HepG2 (cell line): ENCODE measurements at places on chromosomes 12 and 14. TPM values are rescaled to one million over a fixed set of nuclear protein-coding genes. Genes with fewer than 3 reads are reported as not detected.

ADAMTS20 gene
- not detected in 2 replicates for total RNA-seq

GRCh38 chr12:91883811-91884210 lies 261.8 kb downstream of the BTG1 start:
- H3K36me3 ChIP-seq, result no peaks in the 10 kb centered on the region
- H3K27ac ChIP-seq, result no peak overlapping the region
- H3K27me3 ChIP-seq, result no peaks in the 10 kb centered on the region
- H3K4me3 ChIP-seq, result no peak overlapping the region

GARIN6 gene
- total RNA-seq, result not detected in 2 replicates

SIRT4 gene
- total RNA-seq, result 3.4 and 7.0 TPM in 2 replicates

- H3K27me3 ChIP-seq, result no peaks in the 10 kb centered on the region
- H3K36me3 ChIP-seq, result no peaks in the 10 kb centered on the region
- no peak overlapping the region for H3K4me3 ChIP-seq
Observed at GRCh38 chr12:55654511-55655214, 18.0 kb downstream of the OR10P1 start.

- H3K36me3 ChIP-seq, result no peaks in the 10 kb centered on the region; the same call in 1 of the 2 replicates
- H3K27ac ChIP-seq, result peak overlapping the region; percentile 50
- peaks cover 37% of the 10 kb centered on the region for H3K4me1 ChIP-seq
Observed at GRCh38 chr12:107558141-107558815, 127.3 kb upstream of the PWP1 start.

- H3K27me3 ChIP-seq, result peaks cover 87% of the 10 kb centered on the region
- H3K4me1 ChIP-seq, result peaks cover 42% of the 10 kb centered on the region
- no peaks in the 10 kb centered on the region for H3K36me3 ChIP-seq
- H3K27ac ChIP-seq, result no peak overlapping the region
Observed at GRCh38 chr14:24335461-24336171, 745 bp upstream of the ADCY4 start.

GRCh38 chr14:94644102-94644535 lies 31.9 kb downstream of the SERPINA3 start:
- no peak for DNase-seq
- no peak overlapping the region for H3K27ac ChIP-seq
- peaks cover 1% of the 10 kb centered on the region; the same call in 1 of the 2 replicates for H3K27me3 ChIP-seq
- no peak overlapping the region for H3K4me3 ChIP-seq
- peaks cover 21% of the 10 kb centered on the region for H3K4me1 ChIP-seq
- H3K36me3 ChIP-seq, result no peaks in the 10 kb centered on the region

DNA sequence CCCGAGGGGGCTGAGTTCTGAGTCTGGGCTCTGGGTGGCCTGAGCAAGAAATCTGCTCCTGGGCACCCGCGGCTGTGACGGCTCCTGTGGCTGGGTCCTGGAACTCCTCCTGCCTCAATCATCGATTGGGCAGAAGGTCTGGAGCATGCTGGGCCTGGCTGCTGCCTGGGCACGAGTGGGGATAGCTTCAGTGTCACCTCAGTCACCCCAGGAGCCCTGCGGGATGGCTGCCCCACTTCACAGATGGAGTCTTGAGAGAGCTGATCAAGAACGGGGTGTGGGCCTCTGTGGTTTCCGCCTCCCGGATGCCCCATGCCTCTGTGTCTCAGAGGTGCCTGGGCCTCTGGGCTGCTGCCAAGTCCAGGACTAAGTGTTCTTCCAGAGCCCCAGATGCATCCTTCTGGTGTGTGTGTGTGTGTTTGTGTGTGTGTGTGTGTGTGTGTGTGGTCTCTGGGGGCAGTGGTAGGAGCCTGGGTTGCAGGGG lies 185.6 kb upstream of the C14orf180 start:
- H3K36me3 ChIP-seq, result no peaks in the 10 kb centered on the region
- H3K27ac ChIP-seq, result no peak overlapping the region
- H3K4me3 ChIP-seq, result no peak overlapping the region
- no peaks in the 10 kb centered on the region for H3K4me1 ChIP-seq
- no peak for DNase-seq

DNA sequence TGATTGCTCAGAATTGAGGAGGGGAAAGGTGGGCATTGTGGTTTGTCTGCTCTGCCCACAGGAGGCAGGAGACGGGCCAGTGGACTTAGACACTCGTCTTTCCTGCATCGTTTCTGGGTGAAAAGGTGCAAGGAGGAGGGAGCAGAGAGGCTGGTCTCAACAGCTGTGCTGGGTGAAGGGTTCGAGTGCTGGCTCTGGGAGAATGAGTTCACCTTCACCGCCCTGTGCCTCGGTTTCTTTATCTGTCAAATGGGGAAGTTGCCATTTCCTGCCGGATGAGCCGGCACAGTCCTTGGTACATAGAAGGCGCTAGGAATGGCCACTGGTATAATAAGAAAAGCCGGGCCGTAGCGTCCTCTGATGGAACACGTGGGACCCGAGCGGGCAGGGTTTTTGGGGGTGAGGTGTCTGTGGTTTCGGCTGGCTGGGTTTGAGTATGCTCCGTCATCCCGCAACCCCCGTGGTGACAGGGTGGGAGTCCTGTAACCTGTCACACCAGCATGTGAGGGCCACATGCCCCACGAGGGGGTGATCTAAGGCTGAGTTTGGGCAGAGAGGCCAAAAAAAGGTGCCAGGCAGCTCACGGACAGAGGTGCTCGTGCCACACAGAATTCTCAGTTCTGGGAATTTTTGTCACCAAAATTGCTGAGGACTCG lies 7.3 kb downstream of the BCL7A start:
- no peak overlapping the region for H3K4me3 ChIP-seq
- H3K27ac ChIP-seq, result no peak overlapping the region
- no peaks in the 10 kb centered on the region for H3K36me3 ChIP-seq
- H3K27me3 ChIP-seq, result no peaks in the 10 kb centered on the region
- no peak for DNase-seq

DNA sequence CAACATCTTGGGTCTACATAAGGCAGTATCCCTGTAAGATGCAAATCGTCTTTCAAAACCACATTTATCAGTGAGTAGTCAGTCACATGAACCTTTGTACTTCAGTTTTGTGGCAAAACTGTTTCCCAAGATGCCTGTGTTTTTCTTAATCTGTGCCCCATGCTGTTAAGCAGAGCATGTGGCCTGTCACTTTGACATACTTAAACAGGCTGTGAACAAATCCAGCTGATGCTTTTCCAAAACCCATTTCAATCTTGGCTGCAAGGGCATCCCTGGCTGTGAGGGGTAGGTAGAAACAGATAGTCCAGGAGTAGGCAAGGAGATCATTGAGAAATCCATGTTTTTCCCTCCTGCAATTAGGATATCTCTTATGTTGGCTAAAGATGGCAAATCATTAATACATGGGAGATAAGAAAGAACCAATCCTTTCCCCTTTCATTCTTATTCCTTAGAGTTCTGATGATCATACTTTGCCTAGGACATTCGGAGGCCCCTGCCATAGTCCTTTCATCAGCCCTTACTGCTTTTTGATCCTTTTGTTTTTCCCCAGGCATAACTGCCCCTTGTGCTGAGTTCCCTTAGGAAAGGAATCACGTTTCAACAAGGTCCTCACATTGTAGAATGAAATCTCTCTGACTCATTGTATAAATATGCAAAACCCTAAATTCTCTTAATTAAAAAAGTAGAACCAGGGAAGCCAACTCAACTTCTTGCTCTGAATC lies 121.1 kb upstream of the EEA1 start:
- no peaks in the 10 kb centered on the region for H3K36me3 ChIP-seq
- H3K4me3 ChIP-seq, result no peak overlapping the region
- H3K4me1 ChIP-seq, result peaks cover 38% of the 10 kb centered on the region
- DNase-seq, result no peak
